ENCODE measurements at places on chromosomes 1 and 21. TPM values are rescaled to one million over a fixed set of nuclear protein-coding genes. Genes with fewer than 3 reads are reported as not detected.

GRCh38 chr1:235207209-235207565 lies 46.1 kb upstream of the RBM34 start:
- DNase-seq: no peak

DNA sequence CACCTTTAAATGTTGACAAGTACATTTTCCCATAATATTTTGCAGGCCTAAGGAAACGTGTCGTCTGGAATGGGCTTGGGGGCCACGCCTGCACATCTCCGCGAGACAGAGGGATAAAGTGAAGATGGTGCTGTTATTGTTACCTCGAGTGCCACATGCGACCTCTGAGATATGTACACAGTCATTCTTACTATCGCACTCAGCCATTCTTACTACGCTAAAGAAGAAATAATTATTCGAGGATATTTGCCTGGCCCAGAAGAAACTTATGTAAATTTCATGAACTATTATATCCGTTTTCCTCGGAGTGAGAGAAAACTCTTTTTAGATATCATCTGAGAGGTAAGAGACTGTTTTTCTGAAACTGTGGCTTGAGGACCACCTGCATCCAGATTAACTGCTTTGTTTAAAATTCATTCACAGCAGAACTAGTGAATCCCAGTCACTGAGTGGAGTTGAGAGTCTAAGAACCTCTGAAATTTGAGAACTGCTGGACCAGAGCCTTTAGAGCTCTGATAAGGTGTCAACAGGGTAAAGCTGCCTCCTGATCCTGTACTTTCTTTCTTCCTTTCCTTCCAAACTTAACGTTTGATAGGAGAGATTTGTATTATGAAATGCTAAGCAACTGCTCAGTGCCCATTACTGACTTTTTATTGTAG lies 811 bp downstream of the EXO1 start:
- DNase-seq: no peak

GRCh38 chr21:45880097-45881068 lies 101.2 kb upstream of the COL6A1 start:
- DNase-seq: peak; percentile 50

DNA sequence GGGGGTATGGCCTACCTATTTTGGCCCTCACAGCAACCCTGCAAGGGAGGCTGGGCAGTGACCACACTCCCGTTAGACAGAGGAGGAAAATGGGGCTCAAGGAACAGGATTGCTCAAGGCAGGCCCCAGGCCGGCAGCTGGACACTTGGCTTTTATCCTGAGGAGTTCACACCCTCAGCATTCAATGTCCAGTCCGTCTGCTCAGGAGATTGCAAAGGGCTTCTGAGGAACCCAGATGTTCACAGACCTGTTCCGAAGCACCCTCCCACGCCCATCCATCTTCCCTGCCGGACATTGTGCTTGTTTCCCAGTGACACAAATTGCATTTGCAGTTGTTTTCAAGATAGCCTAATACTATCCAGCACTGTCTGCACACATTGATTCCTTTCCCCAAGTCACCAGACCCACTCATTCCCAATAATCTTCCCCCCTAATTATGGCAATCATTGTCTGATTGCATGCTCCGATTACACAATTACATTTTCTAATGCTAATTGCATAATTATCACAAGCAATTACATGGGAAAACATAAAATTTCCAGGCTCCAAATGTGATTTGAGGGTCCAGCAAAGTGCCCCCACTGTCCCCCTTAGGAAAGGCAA lies 4.3 kb upstream of the UBL4B start:
- no peak for DNase-seq

GRCh38 chr1:171251042-171251951 lies 3.0 kb downstream of the FMO1 start:
- DNase-seq: peak; percentile 51

- no peak for DNase-seq
Measured at GRCh38 chr1:169699707-169700106, 11.7 kb downstream of the SELL start.

GRCh38 chr1:41051022-41051421 lies 29.5 kb upstream of the SLFNL1 start:
- no peak for DNase-seq

- no peak for DNase-seq
Measured at GRCh38 chr1:27686223-27686990, 14.4 kb upstream of the IFI6 start.

DNA sequence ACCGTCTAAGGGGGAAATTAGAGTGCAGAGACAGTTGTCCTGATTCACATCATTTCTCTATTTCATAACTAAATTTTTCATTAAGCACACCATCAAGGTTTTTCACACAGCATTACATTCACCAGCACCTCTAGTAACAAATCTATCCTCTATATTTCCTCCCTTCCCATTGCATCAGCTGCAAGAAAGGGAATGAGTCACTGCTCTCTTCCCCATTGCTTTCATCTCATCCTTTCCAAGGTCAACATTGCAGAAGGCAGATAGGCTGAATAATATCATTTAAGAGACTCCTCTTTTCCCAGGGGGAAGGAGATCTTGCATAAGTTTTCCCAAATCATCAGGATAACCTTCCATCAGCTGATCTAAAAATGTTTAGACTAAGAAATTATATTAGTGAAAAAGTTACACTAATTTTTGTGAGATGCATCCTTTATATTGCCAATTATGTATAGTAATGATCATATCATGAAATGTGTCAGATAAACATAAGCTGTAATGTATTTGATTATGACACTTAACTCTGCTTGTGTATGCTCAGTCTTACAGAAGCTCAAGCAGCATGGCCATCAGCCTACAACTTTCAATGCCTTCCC lies 4.3 kb downstream of the INTS7 start:
- DNase-seq: peak; percentile 79

DNA sequence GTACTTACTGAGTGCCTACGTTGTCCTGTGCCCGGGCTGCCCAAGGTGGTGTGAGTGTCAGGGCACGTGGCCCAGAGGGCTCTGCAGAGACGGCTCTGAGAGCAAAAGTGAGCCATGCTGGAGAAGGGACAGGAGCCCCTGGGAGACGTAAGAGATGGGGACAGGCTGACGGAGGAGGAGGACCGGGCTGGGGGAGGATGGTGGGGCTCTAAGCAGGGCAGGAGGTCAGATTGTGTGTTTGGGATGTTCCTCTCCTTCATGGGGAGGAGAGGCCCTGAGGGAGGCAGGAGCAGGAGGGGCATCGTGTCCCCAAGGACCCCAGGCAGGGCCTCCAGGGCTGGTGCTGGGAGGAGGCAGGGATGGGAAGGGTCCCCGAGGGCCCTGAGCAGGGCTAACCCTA lies 158.9 kb downstream of the PCBP3 start:
- DNase-seq: no peak

- peak; percentile 7 for DNase-seq
Measured at GRCh38 chr1:159172614-159173291, 1.3 kb downstream of the CADM3 start.

DNA sequence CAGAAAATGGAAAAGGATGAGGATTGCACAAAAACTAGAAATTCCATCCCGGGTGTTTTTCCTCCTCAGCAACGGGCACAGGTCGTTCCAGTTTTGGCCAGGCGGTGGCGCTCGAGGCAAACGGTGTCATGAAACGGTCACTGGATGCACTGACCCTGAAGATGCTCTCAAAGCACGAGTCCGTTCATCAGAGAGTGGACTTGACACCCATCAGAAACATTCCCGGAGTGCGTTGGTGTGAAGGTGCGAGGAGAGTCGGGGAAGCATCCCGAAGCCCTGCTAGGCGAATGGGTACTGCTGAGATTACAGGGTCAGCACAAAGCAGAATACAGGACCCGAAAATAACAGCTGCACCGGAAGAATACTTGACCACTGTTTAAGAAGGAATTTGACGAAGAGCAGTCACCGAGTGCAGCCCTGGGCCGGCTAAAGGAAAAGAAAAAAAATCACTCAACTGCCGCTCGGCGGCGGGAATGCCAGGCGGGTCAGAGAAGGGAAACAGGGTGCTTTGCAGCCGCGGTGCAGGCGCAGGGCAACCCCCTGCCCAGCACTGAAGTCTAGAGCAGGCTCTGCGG lies 71.7 kb upstream of the ETS2 start:
- peak; percentile 74 for DNase-seq

DNA sequence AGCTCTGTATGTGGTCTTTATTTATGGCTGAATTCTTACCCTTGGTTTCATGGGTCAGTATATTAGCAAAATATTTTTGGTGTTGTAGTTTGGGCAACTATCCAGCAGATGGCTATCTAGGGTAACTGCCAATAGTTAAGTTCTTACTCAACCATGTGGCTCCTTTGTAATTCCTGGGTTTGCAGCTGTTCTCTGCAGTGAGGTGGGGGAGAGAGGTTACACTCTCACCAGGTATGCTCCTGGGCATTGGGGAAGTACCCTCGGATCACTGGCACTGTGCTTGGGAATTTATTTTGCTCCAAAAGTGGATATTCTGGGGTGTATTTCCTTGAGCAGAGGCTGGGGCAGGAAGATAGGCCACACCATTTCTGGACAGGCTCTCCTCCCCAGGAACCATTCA lies 436.7 kb upstream of the TMPRSS15 start:
- DNase-seq: no peak

- no peak for DNase-seq
Measured at GRCh38 chr1:151820940-151821339, 10.7 kb downstream of the RORC start.

- no peak for DNase-seq
Measured at GRCh38 chr1:33971913-33972312, 108.0 kb downstream of the HMGB4 start.

DNA sequence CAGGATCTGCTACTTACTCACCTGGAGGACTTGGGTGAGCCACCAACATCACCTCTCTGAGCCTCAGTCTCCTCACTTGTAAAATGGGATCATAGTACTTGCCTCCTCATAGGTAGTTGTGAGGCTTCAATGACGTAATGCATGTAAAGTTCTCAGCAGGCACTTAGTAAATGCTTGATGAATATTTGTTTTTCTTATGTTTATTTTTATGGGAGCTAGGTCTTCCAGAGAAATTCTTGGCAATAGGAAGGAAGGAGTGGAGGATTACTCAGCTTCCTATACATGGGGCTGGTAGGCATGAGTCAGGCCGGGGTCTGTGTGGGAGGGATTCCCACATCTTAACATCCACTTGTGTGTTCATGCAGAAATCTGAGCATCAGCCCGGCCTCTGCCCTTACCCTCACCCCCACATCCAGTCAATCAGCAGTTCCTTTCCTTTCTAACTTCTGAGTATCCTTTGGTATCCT lies 95.4 kb upstream of the USP24 start:
- DNase-seq: peak; percentile 93

- DNase-seq: no peak
Measured at GRCh38 chr1:73577206-73577605, 620.8 kb downstream of the LRRIQ3 start.

GRCh38 chr1:232542633-232543593 lies 87.0 kb downstream of the SIPA1L2 start:
- no peak for DNase-seq

The EXO1 gene
- total RNA-seq: 1.8 TPM

The LEFTY2 gene
- total RNA-seq: not detected

The C1orf105 gene
- total RNA-seq: not detected

The CCDC30 gene
- total RNA-seq: 5.7 TPM

Measured in renal cortical epithelial cell (primary cell).